Astrocyte (in vitro differentiated cells and primary cell): ENCODE measurements at places on chromosomes 12 and 14.

- H3K36me3 ChIP-seq, result no peaks in the 10 kb centered on the region
- H3K4me3 ChIP-seq, result peak overlapping the region; percentile 39
- H3K27ac ChIP-seq, result no peak overlapping the region
Observed at GRCh38 chr12:52965337-52965731, 16.4 kb downstream of the KRT18 start.

GRCh38 chr14:102781063-102781462 is 3.8 kb downstream of the TRAF3 start:
- H3K27ac ChIP-seq, result no peak overlapping the region
- no peaks in the 10 kb centered on the region for H3K27me3 ChIP-seq
- no peak overlapping the region for H3K4me3 ChIP-seq

GRCh38 chr12:40635141-40635731 is 57.0 kb upstream of the CNTN1 start:
- H3K36me3 ChIP-seq, result no peaks in the 10 kb centered on the region
- no peak overlapping the region for H3K4me3 ChIP-seq
- no peaks in the 10 kb centered on the region for H3K27me3 ChIP-seq
- H3K4me1 ChIP-seq, result no peaks in the 10 kb centered on the region

GRCh38 chr14:25389948-25390347 is 340.0 kb upstream of the STXBP6 start:
- no peaks in the 10 kb centered on the region for H3K27me3 ChIP-seq
- H3K36me3 ChIP-seq, result no peaks in the 10 kb centered on the region
- DNase-seq, result no peak
- no peak overlapping the region for H3K4me3 ChIP-seq

DNA sequence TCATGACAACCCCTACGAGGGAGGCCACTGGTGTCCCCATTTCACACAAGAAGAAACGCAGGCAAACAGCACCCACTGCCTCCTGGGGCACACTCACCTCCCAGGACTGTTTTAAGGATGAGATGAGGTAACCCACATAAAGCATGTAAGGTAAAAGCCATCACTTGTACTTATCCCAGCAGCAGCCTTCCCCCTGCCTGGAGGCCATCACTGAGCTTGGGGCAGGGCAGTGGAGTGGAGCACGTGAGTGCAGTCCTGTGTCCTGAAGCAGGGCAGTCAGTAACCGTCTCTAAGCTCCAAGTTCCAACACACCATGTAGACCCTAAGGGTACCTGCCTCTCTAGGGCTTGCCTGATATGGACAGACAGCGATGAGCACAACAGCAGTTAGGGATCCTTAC is 1.7 kb downstream of the POLE start:
- H3K4me3 ChIP-seq, result no peak overlapping the region
- DNase-seq, result no peak
- no peaks in the 10 kb centered on the region for H3K27me3 ChIP-seq
- no peaks in the 10 kb centered on the region for H3K36me3 ChIP-seq
- peaks cover 2% of the 10 kb centered on the region for H3K4me1 ChIP-seq

DNA sequence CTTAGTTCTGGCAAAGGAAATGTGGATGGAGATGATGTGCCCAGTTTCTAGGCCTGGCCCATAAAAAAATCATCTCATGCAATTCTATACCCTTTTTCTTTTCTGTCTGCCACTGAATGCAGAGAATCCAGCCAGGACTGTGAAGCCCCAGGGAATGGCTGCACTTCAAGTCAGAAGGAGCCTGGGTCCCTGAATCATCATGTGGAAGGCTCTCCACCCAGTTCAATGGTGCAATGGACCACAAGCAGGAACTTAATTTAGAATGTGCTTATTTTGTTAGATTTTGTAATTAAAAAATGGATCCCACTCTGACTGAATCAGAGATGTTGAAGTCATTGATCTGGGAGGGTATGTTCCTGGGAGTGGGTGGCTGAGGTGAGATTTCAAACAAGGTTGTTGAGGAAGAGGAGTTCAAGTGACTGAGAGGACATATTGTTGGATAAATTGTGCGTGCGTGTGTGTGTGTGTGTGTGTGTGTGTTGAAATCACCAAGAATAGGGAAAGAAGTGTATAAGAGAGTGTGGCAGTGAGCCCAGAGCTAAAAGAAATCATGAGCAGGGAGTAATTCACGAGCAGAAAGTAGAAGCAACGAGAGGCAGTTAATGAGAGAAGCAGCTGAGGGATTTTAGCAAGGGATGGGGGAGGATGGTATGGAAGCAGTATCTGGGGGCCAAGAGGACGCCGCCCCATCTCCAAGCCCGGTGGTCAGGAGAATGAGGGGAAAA is 125.4 kb downstream of the TMX1 start:
- no peaks in the 10 kb centered on the region for H3K27me3 ChIP-seq
- no peak overlapping the region for H3K4me3 ChIP-seq
- H3K4me1 ChIP-seq, result peaks cover 3% of the 10 kb centered on the region
- DNase-seq, result no peak

- no peaks in the 10 kb centered on the region for H3K4me1 ChIP-seq
- no peak overlapping the region for H3K27ac ChIP-seq
- no peaks in the 10 kb centered on the region for H3K36me3 ChIP-seq
- peak; percentile 80 for DNase-seq
- no peak overlapping the region for H3K4me3 ChIP-seq
Observed at GRCh38 chr12:85405781-85406522, 125.9 kb downstream of the ALX1 start.

DNA sequence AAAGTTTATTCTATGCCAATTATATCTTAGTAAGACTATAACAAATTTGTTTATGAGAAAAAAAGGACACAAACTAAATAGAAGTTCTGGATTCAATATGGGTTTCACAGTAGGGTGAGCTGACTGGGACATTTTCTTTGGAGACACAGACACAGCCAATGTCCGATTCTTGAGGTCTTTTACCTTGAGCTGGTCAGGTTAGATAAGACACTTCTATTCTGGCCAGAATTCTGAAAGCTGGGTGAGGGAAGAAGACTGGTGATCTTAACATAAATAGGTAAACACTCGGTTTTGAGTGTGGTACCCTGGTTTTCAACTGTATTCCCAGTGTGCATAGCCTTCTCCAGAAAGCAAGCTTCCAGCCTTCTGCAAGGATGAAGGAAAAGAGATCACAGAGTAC is 10.0 kb downstream of the ATP2B1 start:
- no peak for DNase-seq
- no peak overlapping the region for H3K4me3 ChIP-seq
- H3K27me3 ChIP-seq, result no peaks in the 10 kb centered on the region

GRCh38 chr12:13582421-13582820 is 385.9 kb downstream of the EMP1 start:
- DNase-seq, result no peak
- H3K4me3 ChIP-seq, result no peak overlapping the region
- H3K4me1 ChIP-seq, result no peaks in the 10 kb centered on the region
- no peaks in the 10 kb centered on the region for H3K36me3 ChIP-seq

DNA sequence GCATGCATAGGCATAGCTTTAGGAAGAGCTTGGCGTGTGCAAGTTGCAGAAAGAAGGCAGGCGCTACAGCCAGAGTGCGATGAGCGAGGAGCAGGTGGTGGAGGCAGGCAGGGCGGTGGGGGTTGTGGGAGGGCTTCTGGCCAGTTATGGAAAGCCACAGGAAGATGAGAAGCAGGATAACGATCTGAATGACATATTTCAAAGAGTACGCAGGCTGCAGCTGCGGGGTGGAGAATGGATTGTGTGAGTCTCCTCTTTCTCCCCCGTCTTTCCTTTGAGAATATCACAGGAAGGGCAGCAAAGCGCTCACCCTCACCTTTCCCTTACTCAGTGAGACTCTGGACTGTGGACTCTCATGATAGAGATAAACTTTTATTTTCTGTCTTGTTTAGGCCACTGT is 48.7 kb upstream of the PLXNC1 start:
- DNase-seq, result peak; percentile 91
- peaks cover 34% of the 10 kb centered on the region for H3K4me1 ChIP-seq
- H3K27me3 ChIP-seq, result no peaks in the 10 kb centered on the region
- peak overlapping the region; percentile 18 for H3K4me3 ChIP-seq

GRCh38 chr12:122137229-122137628 is 36.8 kb downstream of the IL31 start:
- H3K4me1 ChIP-seq, result no peaks in the 10 kb centered on the region
- H3K27me3 ChIP-seq, result no peaks in the 10 kb centered on the region
- no peak overlapping the region for H3K4me3 ChIP-seq
- H3K36me3 ChIP-seq, result peaks cover 9% of the 10 kb centered on the region
- DNase-seq, result no peak
- H3K27ac ChIP-seq, result no peak overlapping the region

DNA sequence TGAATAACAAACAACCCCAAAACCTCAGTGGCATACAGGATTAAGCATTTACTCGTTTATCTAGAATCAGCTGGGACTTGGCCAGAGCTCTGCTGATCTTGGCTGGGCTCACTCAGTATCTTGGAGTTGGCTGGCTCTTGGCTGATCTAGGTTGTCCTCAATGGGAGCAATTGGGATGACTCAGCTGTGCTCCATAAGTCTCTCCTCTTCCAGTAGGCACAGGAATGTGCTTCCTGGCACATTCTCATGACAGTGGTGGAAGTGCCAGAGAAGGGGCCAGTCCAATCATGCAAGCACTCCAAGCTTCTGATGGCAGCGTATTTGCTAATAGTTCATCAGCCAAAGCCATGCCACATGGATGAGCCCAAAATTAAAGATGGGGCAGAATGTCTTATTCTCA is 41.7 kb upstream of the ANO4 start:
- H3K27me3 ChIP-seq, result no peaks in the 10 kb centered on the region
- peak; percentile 18 for DNase-seq
- H3K27ac ChIP-seq, result no peak overlapping the region
- no peak overlapping the region for H3K4me3 ChIP-seq
- H3K4me1 ChIP-seq, result no peaks in the 10 kb centered on the region

- peaks cover 14% of the 10 kb centered on the region for H3K4me1 ChIP-seq
- peak overlapping the region; percentile 72 for H3K27ac ChIP-seq
- peaks cover 12% of the 10 kb centered on the region for H3K36me3 ChIP-seq
- no peak for DNase-seq
- no peak overlapping the region for H3K4me3 ChIP-seq
- no peaks in the 10 kb centered on the region for H3K27me3 ChIP-seq
Observed at GRCh38 chr12:112096070-112096469, 12.5 kb downstream of the NAA25 start.

DNA sequence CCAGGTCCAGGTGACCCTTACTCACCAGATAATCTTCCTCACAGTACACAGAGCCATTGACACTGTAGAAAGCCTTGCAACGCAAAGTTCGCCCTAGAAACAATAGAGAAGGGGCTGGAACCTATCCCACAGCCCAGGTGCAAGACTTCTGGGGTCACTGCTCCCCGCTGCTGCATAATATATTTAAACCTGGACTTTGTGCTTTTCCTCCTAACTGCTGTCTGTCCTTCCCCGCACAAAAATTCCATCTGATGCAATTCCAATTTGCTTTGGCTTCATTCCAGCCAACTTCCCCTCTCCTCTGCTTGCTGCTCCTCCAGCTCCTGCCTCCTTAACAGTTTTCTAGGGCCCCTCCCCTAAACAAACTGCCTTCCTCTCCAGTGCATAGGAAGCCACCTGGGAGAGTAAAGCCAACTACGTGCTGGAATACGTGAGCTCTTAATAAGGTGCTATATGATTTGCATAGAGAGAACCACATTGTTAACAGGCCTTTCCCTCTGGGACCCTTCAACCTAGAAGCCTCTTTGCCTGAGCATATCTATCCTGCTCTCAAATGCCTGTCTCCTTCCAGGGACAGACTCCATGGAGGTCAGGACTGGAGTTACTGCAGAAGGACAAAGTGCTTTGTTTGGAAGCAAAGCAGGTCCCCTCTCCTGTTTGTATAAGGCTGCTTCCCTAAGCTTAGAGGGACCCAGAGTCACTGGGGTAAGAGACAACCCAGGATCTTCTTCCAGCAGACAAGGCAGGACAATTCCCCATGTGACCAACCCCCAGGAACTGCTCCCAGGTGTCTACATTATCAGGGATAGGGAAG is 5.5 kb downstream of the AJUBA start:
- H3K27me3 ChIP-seq, result no peaks in the 10 kb centered on the region
- peak overlapping the region; percentile 47 for H3K27ac ChIP-seq
- H3K4me3 ChIP-seq, result no peak overlapping the region
- peaks cover 36% of the 10 kb centered on the region for H3K36me3 ChIP-seq
- H3K4me1 ChIP-seq, result peaks cover 42% of the 10 kb centered on the region

DNA sequence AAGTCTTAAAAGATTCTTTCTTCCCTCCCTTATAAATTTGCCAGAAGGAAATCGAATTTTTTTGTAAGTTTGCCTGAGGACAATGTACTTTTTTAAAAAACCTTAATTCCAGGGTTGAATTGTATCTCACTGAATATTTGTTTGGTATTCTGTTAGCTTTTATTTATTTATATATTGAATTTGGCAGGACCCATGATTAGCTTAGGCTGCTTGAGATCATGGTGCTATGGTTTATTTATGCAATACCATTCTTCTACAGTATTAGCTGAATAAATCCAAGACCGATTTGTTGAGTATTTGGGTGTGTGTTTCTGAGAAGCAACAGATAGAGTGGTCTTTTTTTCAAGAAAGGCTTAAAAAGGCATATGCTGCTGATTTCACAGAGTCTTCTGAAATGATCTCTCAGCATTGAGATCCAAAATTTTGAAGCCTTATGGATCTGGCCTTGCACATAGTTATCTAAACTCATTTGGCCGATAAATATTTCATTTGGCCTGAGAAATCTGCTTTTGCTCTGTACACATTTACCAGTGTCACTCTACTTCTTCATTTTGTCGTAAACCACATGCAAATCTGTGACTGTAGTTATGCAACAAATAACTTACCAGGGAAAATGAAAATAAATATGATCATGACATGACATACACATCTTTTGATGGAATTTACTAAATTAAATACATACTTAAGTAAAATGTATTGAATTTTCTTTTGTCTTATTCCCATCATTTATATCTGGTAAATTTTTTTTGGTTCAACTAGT is 265.8 kb upstream of the FLRT2 start:
- no peak overlapping the region for H3K4me3 ChIP-seq
- no peak for DNase-seq
- H3K36me3 ChIP-seq, result no peaks in the 10 kb centered on the region
- no peak overlapping the region for H3K27ac ChIP-seq
- no peaks in the 10 kb centered on the region for H3K4me1 ChIP-seq
- no peaks in the 10 kb centered on the region for H3K27me3 ChIP-seq

GRCh38 chr14:87813686-87814085 is 179.3 kb downstream of the GALC start:
- no peak overlapping the region for H3K27ac ChIP-seq
- H3K36me3 ChIP-seq, result no peaks in the 10 kb centered on the region
- H3K4me1 ChIP-seq, result no peaks in the 10 kb centered on the region
- no peaks in the 10 kb centered on the region for H3K27me3 ChIP-seq
- no peak overlapping the region for H3K4me3 ChIP-seq

GRCh38 chr12:116959845-116960514 is 49.2 kb downstream of the FBXW8 start:
- H3K4me3 ChIP-seq, result no peak overlapping the region
- no peaks in the 10 kb centered on the region for H3K4me1 ChIP-seq
- no peak overlapping the region for H3K27ac ChIP-seq
- H3K27me3 ChIP-seq, result no peaks in the 10 kb centered on the region
- peak; percentile 26 for DNase-seq
- peaks cover 8% of the 10 kb centered on the region for H3K36me3 ChIP-seq

- no peaks in the 10 kb centered on the region for H3K27me3 ChIP-seq
- DNase-seq, result no peak
- H3K27ac ChIP-seq, result no peak overlapping the region
- H3K36me3 ChIP-seq, result no peaks in the 10 kb centered on the region
- no peak overlapping the region for H3K4me3 ChIP-seq
Observed at GRCh38 chr12:72203764-72204335, 68.3 kb upstream of the TRHDE start.
